ENCODE measurements at places on chromosomes 2 and 18.

DNA sequence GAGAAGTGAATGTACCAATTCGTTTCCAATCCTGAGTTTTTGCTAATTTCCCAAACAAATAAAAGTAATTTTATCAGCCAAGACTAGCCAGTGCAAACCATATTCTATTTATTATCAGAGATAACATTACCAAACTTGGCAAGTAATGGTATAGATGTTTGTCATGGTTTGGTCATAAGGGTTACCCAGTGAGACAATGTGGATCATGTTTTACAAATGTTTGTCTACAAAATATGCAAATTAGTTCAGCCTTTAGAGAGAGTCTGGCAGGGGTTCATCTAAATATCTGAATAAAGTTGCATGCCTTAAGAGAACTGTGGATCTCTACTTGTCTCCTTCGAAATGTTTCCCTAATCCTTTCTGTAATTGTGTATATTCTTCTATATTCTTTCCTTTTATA, 152.2 kb downstream of the KCNH7 start:
- DNase-seq: no peak

DNA sequence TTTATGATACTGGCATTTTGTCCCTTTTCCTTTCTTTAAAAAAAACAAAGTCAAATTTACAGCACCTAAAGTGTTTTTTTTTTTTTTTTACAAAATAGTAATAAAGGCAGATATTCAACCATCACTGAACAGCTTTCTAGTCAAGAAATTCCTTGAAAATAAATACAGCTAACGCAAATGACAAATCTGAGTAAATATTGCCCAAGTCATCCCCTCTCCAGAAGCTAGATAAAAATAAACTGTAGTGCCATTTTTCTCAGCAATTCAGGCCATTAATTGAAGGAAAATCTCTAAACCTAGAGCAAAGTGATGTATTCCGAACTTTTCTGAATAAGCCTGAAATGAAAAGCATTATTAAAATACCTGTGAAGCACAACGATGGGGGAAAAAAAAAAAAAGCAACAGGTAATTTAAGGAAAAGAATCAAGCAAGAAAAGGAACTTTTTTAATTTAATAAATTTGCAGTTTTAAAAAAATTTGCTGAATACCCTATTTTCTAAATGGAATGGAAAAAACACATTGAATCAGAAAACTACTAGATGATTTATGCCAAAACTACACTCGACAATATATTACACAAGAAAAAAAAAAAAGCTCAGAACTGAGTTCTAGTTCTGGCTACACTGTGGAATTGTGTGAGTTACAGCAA, 6.9 kb downstream of the SP3 start:
- DNase-seq: no peak

DNA sequence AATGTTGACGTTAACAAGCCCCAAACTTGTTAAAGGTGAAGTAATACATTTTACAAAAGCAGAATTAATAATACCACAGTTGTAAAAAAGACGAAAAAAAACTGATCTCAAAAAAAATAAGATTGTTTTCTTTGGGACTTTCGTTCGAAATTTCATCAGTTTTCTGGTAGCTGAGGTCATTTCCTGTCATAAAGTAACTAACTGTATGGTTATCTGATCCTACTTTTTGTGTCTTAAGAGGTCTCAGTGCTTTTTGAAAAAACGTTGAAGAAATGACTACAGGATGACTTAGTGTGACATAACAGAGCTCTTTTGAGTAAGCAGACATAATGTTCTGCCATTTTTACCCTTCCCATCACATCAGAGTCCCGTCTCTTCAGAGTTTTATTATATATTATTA, 79.3 kb downstream of the BIRC6 start:
- no peak for DNase-seq

GRCh38 chr2:215870088-215870490, 143.3 kb downstream of the MREG start:
- no peak for DNase-seq

- no peak for DNase-seq
These were observed 12.3 kb downstream of the ZEB2 start for GRCh38 chr2:144507441-144508171.

DNA sequence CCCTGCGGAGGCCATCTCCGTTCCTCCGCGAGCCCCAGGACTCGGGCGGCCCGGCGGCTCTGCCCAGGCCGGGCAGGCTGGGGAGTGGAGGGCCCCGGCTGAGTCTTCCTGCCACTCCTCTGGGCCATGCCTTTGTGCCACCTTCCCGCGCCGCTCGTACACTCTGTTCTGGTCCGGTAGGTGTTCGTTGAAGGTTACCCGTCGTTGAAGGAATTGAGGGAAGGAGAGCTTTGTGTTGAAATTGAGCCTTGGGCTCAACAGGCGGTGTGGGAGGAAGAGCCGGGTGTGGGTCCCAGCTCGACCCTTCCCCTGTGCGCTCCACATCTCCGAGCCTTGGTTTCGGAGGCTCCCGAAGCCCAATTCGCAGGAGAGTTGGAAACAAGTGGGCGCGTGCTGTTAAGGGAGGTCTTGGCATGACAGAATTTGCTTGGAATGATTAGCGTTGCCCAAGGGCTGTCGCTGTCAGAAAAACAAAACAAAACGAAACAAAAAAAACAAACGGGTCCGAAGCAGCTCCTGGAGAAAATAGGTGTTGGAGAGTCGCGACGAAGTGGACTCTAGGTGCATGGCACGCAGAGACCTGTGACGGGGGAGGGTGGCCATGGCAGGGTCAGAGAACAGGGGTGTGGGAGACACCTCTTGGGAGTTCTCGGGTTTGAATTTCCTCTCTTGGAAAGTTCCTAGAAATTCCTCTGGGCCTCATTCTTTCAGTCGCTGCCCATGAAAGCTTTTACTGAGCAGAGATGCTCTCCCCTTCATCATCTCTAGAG, 1.2 kb upstream of the MZT2A start:
- no peak for DNase-seq

GRCh38 chr2:241813644-241814392, 4.8 kb downstream of the NEU4 start:
- DNase-seq: no peak

- DNase-seq: no peak
These were observed 2.1 kb downstream of the PPP3R1 start for GRCh38 chr2:68250196-68250595.

GRCh38 chr2:147829106-147829505, 15.7 kb upstream of the ACVR2A start:
- no peak for DNase-seq

- DNase-seq: no peak
These were observed 234.2 kb upstream of the NETO1 start for GRCh38 chr18:73101977-73102376.

DNA sequence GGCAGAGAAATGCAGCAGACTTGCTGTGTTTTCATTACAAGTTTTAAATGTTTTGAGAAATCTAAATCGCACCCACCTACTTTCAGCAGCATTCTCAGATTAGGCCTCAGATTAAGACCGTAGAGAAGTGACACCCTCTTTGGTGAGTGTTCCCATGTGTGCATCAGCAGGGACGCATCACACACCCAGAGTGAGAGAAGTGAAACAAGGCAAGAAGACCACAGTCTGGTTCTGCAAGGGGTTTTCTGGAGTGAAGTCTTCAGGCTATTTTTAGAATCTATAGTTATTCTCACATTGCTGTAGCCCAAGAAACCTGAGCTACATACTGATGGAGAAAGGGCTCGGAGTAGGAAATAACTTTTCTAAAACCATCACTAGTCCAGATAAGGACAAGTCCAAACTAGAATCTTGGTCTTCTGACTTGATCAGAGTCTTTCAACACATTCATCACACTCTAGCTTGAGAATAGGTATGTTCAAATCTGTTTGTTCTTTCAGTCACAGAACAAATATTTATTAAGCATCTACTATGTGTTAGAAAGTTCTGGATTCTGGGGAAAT, 1216.6 kb upstream of the PIK3C3 start:
- no peak for DNase-seq

GRCh38 chr2:29011418-29012060, 30.4 kb downstream of the TOGARAM2 start:
- no peak for DNase-seq

GRCh38 chr2:36554531-36554930, 43.4 kb downstream of the FEZ2 start:
- no peak for DNase-seq

GRCh38 chr2:233856184-233856583, 1.8 kb upstream of the HJURP start:
- peak; percentile 10 for DNase-seq

DNA sequence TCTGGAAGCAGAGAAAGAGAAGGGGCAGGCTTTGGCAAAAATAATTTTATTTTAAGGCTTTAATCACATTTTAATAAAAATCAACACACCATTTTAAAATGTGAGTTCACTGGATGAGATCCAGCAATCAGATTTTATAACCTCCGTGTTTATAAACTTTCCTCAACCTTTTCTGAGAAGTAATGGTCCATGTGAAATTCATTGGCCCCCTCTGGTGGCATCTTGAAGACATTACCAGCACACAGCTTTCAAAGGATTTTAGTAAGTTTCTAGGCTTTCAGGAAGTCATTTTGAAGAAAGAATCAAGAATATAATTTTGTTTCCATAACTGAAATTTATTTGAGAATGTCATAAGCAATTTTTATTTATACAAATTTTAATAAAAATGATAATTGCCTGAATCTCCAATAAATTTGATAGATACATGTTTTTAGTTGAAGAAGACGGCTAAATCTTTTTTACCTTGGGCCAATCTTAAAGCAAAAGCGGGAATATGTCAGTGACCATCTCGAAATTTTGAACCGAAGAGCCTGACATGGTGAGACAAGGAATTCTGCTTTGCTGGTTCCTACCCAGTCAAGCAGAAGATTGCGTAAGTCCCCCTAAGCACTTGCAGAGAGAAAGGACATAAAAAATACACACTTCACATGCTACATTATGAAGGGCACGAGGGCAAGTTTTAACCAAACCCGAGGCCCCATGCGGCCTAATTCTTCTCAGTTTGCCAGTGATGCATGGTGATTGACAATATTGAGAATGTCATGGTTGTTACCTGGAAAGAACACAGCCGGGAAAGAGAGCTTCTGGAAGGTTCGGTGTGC, 128.4 kb upstream of the CBLN2 start:
- peak; percentile 49 for DNase-seq

- no peak for DNase-seq
These were observed 17.0 kb downstream of the SLC20A1 start for GRCh38 chr2:112662704-112663103.

GRCh38 chr18:23377669-23378301, 75.3 kb upstream of the RIOK3 start:
- no peak for DNase-seq

- DNase-seq: no peak
These were observed 118.6 kb downstream of the DYSF start for GRCh38 chr2:71571945-71572344.

DNA sequence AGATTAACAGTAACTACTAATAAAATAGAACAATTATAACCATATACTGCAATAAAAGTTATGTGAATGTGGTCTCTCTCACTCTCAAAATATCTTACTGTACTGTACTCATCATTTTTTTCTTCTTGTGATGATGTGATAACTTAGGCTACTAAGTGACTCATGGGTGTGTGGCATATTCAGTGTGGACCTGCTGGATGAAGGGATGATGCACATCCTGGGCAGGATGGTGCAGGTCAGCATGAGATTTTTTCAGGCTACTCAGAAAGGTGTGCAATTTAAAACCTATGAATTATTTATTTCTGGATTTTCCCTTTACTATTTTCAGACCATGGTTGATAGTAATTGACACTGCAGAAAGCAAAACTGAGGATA, 90.7 kb downstream of the NCKAP5 start:
- no peak for DNase-seq

GRCh38 chr2:85901155-85901554, 12.4 kb upstream of the ST3GAL5 start:
- no peak for DNase-seq

- DNase-seq: no peak
These were observed 226.9 kb upstream of the DTNA start for GRCh38 chr18:34483198-34483597.

DNA sequence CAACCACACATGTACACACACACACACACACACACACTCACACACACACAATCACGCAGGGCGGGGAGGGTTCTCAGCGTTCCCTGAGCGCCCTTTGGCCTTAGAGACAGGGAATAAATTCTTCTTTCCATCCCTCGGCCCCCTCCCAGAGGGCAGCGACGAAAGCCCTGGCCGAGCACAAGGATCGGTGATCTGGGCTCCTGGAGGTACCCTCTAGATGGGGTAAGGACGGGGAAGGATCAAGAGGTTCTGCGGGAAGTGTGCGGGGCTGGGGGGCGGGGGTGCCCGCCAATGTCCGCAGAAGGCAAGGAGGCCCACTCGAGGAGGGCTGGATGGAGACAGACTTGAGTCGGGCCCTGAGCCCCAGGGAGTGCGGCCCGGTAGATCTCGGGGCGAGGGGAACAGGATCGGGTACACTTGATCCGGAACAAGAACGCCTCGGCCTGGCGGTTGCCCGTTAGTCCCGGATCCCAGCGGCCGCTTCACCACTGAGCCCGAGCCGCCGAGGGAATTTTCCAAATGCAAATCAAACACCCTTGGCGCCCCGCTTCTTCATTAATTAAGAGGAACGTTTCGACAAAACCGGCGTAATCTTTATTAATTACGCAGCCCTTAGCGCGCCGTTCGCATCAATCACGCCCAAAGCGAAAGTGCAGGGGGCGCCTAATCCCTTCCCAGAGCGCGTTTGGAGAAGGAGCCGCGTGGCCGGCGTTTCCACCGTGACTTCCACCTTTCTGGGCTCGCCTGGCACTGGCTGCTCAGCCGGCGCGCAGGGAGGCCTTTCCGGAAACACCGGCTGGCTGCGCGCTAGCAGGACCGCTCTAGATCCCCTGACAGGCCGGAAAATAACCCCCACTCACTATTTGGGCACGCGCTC, 7.0 kb upstream of the PAX3 start:
- DNase-seq: peak; percentile 84

GRCh38 chr2:175745911-175746310, 256.2 kb downstream of the LNPK start:
- DNase-seq: no peak

GRCh38 chr2:220224691-220225543, 597.5 kb downstream of the SLC4A3 start:
- DNase-seq: no peak

DNA sequence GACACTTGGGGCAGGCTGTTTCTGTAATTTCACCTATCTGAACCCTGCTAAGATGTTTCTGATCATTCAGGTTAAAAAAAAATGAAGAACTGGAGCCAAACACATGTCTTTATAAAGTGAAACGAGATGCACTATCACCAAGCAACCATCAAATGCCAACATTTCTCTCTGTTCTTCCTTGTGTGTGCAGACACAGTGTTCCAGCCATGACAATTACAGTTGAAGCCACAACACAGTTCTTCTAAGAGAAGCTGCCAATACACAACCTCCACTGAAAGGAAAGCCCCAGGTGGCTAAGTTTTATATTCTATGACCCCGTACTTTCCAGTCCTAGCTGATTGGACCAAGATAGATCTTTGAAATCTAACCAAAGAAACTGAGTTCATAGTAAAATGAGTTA, 181.8 kb downstream of the RAD51AP2 start:
- DNase-seq: no peak

GRCh38 chr2:138676619-138677021, 103.6 kb downstream of the NXPH2 start:
- no peak for DNase-seq

All from neural progenitor cell (in vitro differentiated cells).